ENCODE measurements at places on chromosomes 7 and 10.
A peak's percentile ranks its signal among the peaks of the same experiment; 100 is the strongest.

- DNase-seq = no peak
Observed at GRCh38 chr7:31735991-31736982, 49.3 kb downstream of the PPP1R17 start.

GRCh38 chr10:7082967-7083366 is 327.9 kb downstream of the SFMBT2 start:
- DNase-seq = no peak

DNA sequence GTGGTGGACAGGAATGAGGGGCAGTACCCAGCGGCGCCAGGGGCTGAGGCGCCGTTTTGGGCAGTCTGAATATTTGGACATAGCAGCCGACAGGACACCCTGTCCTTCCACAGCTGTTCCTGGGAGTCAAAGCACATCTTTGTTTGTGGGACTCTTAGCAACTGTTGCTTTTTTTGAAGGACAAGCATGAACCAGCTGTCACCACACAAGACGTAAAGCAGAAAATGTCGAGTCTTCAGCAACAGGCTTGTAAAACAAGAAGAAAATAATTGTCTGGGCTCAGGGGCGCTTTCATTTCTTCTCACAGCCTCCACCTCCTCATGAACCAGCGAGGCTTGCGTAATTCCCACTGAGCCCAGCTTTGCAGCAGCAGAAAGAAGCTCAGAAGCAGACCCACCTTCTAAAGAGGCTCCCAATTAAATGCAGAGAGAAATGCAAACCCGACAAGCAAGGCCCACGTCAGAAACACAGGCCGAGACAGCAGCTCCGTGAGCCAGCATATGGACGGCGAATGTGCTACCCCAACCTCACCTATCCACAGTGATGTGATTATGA is 68.9 kb upstream of the DNAAF5 start:
- no peak for DNase-seq

GRCh38 chr10:82390866-82391658 is 516.1 kb downstream of the NRG3 start:
- no peak for DNase-seq

DNA sequence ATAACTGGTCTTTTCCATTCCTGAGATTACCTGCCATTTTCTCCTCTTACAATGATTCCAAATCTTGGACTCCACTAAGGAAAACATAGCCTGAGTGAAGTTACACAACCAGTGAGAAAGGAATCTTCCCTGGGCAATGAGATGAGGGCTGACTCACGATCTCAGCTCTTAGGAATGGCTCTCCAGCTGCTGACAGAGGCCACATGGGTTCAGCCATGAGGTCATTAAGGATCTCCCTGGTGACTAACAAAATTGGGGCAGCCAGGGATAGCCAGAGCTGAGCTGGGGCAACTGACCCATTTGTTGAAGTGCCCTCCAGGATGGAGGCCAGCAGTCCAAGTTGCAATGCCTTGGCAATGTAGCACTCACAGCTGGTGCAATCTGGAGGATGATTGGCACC is 78.7 kb upstream of the MKLN1 start:
- DNase-seq = no peak

DNA sequence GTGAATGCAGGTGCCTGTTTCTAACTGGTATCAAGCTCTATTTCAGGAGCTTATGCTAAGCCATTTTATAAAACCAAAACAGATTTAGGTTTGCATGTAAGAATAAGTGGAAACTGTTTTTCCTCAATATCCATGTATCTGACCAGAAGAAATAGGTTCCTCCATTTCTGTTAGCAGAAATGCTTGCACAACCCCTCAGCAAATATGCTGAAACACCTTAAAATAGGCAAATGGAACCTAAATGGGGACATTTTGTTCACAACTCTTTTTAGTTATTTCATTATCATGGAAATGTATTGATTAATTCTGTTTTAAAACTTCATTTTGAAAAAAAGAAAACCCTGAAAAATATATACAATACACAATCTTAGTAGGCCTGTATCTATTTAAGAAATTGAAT is 8.9 kb upstream of the EEPD1 start:
- no peak for DNase-seq

DNA sequence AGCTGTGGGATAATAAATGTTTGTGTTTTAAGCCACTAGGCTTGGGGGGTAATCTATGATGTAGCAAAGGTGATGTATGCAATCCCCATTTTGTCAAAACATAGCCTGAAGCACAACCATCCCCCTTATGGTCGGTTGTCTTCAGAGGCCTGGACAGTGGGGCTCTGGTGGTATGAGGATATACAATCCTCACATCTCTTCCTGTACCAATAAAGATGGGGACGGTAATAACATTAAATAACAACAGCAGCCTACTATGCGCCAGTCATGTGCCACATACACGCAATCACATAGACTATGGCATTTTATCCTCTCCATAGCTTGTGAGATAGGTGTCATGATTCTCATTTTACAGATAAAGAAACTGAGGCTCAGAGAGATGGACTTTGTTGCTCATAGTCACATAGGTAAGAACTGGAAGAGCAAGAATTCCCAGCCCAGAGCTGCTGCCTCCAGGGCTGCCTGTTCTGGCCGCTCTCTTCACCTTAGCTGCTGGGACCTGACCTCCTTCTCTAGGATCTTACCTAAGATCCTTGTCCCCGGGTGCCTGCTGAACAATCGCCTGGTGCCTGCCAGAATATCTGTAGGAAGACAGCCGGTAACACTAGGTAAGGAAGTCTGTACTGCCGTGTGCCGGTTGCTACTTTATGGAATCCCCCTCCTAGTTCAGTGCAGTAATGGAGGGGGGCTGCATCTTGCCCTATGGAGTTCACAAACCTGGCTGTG is 108.6 kb downstream of the ARHGAP22 start:
- DNase-seq = no peak

GRCh38 chr7:102287111-102287980 is 678 bp downstream of the SH2B2 start:
- peak; percentile 61 for DNase-seq

DNA sequence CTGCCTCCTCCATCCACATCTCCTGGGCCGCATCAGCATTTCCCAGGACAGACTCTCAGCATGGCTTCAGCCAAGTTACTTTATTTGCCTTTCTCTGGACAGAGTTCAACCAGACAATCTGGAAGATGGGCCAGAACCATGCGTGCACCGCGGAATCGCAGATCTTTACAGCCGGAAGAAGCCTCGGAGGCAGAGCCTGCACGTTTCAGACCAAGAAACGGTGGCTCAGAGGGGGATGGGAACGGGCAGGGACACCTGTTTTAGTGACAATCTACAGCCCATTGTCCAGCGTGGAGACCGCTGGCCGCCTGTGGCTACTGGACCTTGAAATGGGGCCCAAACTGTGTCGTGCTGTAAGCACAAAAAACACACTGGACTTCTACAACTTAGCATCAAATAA is 3.5 kb downstream of the VIPR2 start:
- no peak for DNase-seq

DNA sequence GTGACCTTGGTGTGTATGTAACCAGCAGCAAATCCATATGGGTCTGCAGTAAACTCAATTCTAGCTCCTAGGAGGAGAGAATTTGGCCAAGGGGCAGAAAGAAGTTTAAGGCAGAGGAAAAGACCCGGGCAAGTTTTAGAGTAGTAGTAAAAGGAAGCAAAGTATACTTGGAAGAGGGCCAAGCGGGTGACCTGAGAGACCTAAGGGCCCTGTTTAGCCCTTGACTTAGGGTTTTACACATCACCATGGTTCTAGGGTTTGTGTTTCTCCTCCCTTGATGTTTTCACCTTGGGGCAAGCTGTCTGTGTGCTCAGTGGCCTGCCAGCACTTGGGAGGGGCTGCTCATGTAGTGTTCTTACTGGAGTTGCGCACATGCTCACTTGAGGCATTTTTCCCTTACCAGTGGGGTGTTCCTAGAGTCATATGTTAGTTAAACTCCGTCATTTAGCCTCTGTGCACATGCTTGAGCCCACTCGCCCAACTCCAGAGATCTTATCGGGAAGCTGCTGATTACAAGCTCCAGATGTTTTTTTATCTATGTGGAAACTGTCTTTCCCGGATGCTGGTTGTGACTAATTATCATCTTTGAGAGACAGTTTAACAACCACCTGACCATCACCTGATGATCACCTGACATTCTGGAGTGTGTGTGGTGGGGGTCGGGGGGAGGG is 137.6 kb upstream of the PRSS1 start:
- no peak for DNase-seq

DNA sequence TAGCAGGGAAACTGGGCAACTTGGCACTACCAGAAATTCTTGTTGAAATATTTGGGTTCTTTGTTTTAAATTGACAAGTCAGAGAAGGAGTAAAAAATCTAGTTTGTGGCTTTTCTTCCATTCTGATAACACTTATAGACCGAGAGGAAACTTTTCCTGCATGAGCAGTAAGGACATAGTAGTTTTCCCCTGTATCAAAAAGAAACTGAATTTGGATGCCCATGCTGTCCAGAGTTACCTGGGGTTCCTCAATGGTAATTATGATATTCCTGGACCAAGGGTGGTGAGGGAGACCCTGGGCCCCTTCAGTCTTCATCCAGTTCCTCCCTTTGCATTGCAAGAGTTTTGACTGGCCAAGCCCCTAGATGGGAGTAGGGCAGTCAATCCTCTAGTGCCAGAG is 19.9 kb upstream of the STEAP2 start:
- DNase-seq = no peak

GRCh38 chr10:132960071-132960472 is 17.7 kb upstream of the CFAP46 start:
- no peak for DNase-seq

- DNase-seq = no peak
Observed at GRCh38 chr7:99791667-99792369, 7.8 kb upstream of the CYP3A4 start.

DNA sequence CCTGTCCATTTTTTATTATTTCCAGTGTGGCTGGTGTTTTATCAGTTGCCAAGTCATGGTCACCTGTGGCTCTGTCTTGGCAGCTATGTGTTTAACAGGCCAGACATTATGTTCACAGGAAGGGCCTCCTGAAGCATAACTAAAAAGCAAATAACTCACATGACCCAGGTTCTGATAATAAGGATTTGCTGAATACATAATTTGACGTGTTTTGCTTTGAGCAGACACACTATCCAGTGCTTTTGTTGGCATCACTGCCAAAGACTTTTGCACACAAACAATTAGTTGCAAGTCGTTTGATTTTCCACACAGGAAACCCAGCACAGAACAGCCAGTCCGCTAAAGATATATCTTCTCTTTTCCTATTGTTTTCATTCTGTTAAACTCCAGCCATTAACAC is 173.6 kb downstream of the ARL4A start:
- no peak for DNase-seq

DNA sequence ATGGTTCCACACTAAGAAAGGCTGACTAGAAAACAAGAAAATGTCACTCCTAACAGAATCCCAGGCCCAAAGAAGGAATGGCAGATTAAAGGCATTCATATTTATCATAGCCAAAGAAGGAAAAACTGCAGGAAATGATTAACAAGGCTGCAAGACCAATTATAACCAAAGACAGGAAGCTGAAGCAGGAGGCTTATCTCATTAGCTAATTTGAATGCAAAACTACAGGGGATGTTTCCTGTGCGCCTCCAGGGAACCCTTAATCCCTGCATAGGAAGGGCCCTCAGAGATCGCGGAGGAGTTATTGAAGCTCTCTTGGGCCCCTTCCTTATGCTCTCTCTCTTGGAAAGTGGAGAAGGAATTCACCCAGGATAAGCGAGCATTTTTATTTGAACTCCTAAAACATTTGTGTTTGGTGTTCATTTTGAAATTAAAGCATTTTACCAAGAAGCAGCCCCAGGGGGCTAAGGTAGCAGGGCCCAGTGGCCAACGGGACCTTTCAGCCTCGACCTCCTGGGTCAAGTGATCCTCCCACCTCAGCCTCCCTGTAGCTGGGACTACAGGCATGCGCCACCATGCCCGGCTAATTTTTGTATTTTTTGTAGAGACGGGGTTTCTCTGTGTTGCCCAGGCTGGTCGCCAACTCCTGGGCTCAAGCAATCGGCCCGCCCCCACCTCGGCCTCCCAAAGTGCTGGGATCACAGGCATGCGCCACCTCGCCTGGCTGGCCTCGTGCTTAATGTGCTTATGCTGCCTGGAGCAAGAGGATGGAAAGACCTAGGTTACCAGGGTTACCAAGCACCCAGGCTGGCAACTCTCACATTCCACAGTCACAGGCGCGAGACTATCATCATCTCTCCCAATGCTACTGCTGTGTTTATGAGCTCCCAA is 24.1 kb upstream of the PROSER2 start:
- DNase-seq = no peak

DNA sequence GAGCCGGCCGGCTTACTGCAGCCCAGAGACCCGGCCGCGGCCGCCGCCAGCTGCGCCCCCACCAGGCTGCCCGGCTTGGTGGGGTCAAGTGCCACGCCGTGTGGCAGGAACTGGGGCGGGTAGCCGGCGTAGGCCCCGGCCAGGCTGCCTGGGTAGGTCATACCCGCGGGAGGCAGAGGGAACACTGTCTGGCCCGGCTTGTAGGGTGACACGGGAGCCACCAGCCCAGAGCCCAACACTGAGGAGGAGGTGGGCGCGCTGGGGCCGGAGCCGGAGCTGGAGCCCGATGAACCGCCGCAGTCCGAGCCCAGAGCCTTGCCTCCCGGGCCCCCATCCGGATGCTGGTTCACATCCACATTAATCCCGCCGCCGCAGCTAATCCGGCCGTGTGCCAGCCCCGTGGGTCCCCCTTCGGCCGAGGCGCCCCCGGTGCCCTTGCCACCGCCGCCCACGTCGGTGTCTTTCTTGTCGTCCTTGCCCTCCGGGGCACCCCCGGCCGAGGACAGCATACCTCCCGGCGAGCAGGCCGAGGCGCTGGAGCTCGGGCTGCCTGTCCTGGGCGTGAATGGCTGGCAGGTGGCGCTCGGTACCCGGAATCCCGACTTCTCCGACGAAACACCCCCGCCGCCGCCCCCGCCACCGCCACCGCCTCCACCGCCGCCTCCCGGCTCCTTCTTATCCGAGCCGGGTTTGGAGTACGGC is 2.0 kb downstream of the ZNF503 start:
- DNase-seq = peak; percentile 72

DNA sequence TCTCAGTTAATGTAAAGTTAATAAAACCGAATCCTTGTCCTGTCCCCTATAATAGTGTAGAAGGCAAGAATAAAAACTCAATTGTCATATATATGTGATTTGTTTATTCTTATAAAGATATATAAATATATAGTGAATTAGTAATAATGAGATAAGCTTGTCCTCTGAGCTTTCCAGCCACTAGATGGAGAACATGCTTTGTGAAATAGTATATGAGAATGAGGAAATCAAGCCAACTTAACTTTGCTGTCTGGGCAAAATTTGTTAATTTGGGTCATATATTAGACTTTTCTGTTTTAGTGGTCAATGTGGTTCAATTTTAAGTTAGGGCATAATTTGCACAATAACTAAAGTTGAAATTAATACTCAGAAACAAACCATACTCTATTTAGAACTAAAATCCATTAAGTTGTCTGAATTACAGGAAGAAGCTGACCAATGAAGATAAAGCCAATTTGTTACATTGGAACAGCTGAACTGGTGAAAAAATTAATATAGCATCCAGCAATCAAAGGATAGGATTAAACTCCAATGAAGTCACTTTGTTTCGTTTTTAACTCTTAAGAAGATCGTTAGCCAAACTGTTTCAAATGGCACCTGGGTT is 595.0 kb downstream of the ARL4A start:
- DNase-seq = no peak

GRCh38 chr7:133339772-133340171 is 86.9 kb downstream of the EXOC4 start:
- no peak for DNase-seq

All from activated naive CD8-positive, alpha-beta T cell treated with anti-CD3 and anti-CD28 coated beads, Interleukin-2, amount 10 ng/mL, durations not matched to agents 7 days and 5 days (primary cell).